ENCODE measurements at places on chromosomes 3 and 15.
A peak's percentile ranks its signal among the peaks of the same experiment; 100 is the strongest.

DNA sequence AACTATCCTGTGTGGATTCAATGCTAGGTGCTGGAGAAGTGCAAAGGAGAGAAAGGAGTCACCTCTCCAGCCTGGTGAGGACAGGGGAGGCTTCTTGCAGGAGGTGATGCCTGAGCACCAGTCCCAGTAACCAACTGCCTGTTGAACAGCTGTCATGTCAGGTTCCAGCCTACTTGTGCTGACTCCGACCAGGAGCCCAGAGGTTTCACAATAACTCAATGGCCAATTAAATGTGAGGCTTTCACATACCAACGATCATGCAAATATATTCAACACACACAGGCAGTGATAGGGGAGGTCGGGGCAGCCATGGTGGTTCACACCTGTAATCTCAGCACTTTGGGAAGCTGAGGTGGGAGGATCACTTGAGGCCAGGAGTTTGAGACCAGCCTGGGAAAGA, 7.7 kb downstream of the SORD start:
- DNase-seq: no peak

- DNase-seq: no peak
Measured at GRCh38 chr3:57592306-57592705, 4.8 kb downstream of the ARF4 start.

DNA sequence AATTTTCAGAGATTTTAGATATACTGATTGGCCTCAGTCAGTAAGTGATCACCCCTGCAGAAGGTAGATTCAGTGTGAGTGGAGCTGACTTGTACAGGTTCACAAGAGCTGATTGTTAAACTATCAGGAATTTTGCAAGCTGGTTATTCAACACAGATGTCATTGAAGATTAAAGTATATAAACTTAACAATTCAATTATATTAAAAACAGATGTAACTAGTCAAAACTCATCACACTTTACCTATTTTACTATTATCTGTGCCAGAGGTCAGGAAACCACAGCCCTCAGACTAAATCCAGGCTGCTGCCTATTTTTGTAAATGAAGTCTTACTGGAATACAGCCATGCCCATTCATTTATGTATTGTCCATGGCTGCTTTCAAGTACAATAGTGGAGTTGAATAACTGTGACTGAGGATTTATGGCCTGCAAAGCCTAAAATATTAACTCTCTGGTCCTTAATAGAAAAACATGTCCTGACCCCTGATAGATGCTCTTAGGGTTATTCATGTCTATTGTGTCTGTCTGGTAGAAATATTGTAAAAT, 429.3 kb upstream of the PDZRN3 start:
- DNase-seq: no peak

- DNase-seq: no peak
Measured at GRCh38 chr3:59464187-59464586, 414.4 kb upstream of the CFAP20DC start.

GRCh38 chr15:78450285-78450858, 12.4 kb downstream of the IREB2 start:
- DNase-seq: no peak

- DNase-seq: no peak
Measured at GRCh38 chr3:110343945-110344344, 727.7 kb upstream of the NECTIN3 start.

DNA sequence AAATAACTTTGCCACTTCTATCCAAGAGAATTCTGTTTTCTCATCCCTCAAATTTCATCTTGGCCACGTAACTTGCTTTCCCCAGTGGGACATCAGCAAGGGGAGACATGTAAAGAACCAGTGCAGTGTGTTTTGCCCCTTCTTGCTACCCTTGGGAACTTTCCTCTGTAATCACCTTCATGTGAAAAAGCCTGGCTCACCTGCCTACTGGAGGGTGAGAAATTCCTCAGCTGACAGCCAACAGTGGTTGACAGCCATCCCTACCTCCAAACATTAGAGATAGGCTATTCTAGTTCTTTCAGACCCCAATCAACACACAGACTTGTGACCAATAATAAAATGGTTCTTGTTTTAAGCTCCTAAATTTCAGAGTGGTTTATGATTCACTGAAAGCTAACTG, 333.9 kb upstream of the TBC1D5 start:
- DNase-seq: no peak

DNA sequence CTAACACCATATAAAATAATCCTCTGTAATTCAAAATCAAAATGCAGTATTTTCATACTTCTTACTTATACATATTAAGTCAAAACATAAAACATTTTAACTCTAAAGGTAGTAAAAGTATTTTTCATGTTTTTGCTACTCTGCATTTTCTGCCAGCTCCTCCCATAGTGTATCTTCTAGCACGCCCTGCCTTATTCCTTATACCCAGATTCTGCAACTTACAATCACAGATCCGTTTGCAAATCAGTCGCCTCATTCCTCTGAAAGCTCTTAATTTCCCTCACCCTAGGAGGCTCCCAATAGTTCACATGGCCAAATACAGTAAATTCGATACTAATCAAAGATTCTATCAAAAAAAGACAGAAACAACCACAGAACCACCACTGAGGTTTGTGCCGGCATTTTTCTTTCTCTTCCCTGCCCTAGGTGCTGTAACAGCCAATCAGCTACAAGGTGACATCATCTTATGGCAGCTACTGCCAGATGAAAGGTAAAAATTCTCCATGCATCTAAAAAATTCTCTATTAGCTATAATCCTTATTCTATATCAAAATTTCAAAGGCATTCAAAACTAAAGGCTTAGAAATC, 72.9 kb downstream of the CLASP2 start:
- DNase-seq: no peak

- no peak for DNase-seq
Measured at GRCh38 chr3:196513697-196514349, 1.3 kb downstream of the SMCO1 start.

DNA sequence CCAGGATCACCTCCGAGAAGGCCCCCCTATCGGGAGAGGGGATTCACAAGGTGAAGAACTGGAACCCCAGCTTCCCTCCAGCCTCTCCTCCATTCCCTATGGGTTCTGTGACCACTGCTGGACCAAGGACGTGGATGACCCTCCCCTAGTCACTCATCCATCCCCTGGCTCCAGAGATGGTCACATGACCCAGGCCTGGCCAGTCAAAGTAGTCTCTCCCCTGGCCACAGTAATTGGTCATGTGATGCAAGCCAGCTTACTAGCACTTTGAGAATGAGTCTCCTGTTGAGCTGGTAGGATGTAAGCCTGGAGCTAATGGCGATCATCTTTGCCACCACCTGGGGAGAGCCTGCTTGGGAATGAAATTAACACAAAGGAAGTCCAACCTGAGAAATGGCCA, 3.9 kb downstream of the CAMK1 start:
- no peak for DNase-seq

GRCh38 chr15:68924866-68925560, 5.3 kb upstream of the SPESP1 start:
- peak; percentile 34 for DNase-seq

GRCh38 chr3:194058189-194058571, 77.8 kb upstream of the HES1 start:
- no peak for DNase-seq

- no peak for DNase-seq
Measured at GRCh38 chr3:153980252-153980590, 141.0 kb upstream of the ARHGEF26 start.

- DNase-seq: peak; percentile 40
Measured at GRCh38 chr15:89768071-89768500, 8.0 kb upstream of the MESP2 start.

DNA sequence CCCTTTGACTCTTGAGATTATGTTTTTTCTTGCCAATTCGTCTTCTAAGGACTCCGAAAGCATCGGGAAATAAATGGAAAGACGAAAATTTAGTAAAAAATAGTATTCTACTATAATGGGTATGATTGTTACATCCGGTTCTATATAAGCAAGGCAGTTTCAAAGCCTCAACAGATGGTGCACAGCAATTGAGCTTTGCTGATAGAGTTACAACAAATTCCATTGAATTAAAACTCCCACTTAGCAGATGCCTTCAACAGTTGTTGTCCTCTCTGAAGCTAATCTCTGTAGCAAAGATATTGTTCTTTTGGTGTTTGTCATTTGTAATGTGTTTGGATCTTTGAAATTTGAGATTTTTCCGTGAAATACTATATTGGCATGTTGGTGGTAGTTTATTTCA, 16.1 kb upstream of the GHSR start:
- no peak for DNase-seq

GRCh38 chr3:106714400-106714799, 662.8 kb upstream of the CCDC54 start:
- DNase-seq: no peak

DNA sequence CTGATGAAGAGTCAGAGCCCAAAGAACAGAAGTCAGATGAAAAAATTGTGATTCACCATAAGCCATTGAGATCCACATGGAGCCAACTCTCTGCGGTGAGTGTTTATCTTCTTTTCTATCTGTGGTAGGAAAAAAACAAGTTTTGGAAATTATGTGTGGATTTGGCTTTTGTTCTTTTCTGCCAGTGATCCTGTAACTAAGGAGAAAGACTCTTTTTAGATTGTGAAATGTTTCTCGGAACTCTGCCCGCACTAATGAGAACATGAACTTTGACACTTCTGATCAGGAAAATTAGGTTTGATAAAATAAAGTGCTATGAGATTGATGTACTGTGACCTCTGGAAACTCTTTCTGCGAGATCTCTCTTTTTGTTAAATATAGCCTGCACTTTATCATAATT, 8.4 kb downstream of the ARHGEF26 start:
- no peak for DNase-seq

Measured in forelimb muscle (tissue), 1 donor.